ENCODE measurements at places on chromosomes 1 and 21.

- H3K27ac ChIP-seq, result no peak overlapping the region
- no peaks in the 10 kb centered on the region for H3K36me3 ChIP-seq
- no peaks in the 10 kb centered on the region for H3K27me3 ChIP-seq
- H3K4me3 ChIP-seq, result no peak overlapping the region
- DNase-seq, result no peak
These were observed 38.3 kb downstream of the WDR3 start for GRCh38 chr1:117967881-117968280.

DNA sequence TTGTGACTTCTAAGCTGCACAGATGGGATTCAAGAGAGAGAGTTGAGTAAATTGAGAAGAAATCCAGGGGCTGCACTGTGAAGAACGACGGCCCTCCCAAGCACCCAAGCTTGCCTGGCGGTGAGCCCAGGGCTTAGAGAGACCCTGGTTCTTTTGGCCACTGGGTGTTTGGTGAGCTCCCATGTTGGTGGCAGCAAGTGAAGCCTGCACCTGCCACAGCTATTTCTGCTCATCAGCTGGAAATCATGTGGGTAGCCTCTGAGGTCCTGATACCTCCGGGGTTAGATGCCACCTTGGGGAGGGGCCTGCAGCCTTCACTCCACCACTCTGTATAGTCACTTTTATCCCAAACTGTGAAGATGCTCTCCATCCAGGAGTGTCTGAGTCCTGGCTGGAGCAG is 6.2 kb upstream of the BTG2 start:
- no peaks in the 10 kb centered on the region for H3K36me3 ChIP-seq
- H3K27ac ChIP-seq, result no peak overlapping the region
- H3K4me1 ChIP-seq, result peaks cover 32% of the 10 kb centered on the region
- H3K27me3 ChIP-seq, result peaks cover 3% of the 10 kb centered on the region
- no peak overlapping the region for H3K4me3 ChIP-seq

- H3K4me1 ChIP-seq, result no peaks in the 10 kb centered on the region
- H3K27me3 ChIP-seq, result peaks cover 3% of the 10 kb centered on the region
- H3K36me3 ChIP-seq, result no peaks in the 10 kb centered on the region
- no peak overlapping the region for H3K27ac ChIP-seq
- DNase-seq, result no peak
These were observed 16.5 kb upstream of the TTC34 start for GRCh38 chr1:2817784-2818564.

- no peaks in the 10 kb centered on the region for H3K36me3 ChIP-seq
- no peak overlapping the region for H3K27ac ChIP-seq
- DNase-seq, result no peak
- no peak overlapping the region for H3K4me3 ChIP-seq
- no peaks in the 10 kb centered on the region for H3K4me1 ChIP-seq
These were observed 391.0 kb downstream of the OMA1 start for GRCh38 chr1:58155418-58156123.

- no peak for DNase-seq
- no peak overlapping the region for H3K27ac ChIP-seq
- H3K36me3 ChIP-seq, result no peaks in the 10 kb centered on the region
- peaks cover 6% of the 10 kb centered on the region for H3K27me3 ChIP-seq
These were observed 8.7 kb downstream of the WNT3A start for GRCh38 chr1:228015276-228016180.

GRCh38 chr1:44405031-44405797 is at the start of gene RNF220:
TSS of gene RNF220 (plus strand) at chr1:44405255.
- H3K27ac ChIP-seq, result peak within 1 kb of the TSS; percentile 54
- peaks cover 23% of the 10 kb centered on the region for H3K27me3 ChIP-seq
- H3K4me3 ChIP-seq, result peak within 1 kb of the TSS; percentile 96
- peaks cover 39% of the 10 kb centered on the region for H3K4me1 ChIP-seq
- peak; percentile 60 for DNase-seq

- H3K27me3 ChIP-seq, result peaks cover 5% of the 10 kb centered on the region
- peak overlapping the region; percentile 59 for H3K4me3 ChIP-seq
- H3K27ac ChIP-seq, result no peak overlapping the region
- H3K4me1 ChIP-seq, result peaks cover 1% of the 10 kb centered on the region
These were observed 580 bp downstream of the VWA1 start for GRCh38 chr1:1435911-1436629.

- peak overlapping the region; percentile 46 for H3K4me3 ChIP-seq
- H3K27ac ChIP-seq, result no peak overlapping the region
- peak; percentile 61 for DNase-seq
- no peaks in the 10 kb centered on the region for H3K27me3 ChIP-seq
- peaks cover 22% of the 10 kb centered on the region for H3K4me1 ChIP-seq
These were observed 30.9 kb downstream of the GPA33 start for GRCh38 chr1:167059045-167059808.

Measured in immature natural killer cell (primary cell).